ENCODE measurements at places on chromosomes 12 and 14.

DNA sequence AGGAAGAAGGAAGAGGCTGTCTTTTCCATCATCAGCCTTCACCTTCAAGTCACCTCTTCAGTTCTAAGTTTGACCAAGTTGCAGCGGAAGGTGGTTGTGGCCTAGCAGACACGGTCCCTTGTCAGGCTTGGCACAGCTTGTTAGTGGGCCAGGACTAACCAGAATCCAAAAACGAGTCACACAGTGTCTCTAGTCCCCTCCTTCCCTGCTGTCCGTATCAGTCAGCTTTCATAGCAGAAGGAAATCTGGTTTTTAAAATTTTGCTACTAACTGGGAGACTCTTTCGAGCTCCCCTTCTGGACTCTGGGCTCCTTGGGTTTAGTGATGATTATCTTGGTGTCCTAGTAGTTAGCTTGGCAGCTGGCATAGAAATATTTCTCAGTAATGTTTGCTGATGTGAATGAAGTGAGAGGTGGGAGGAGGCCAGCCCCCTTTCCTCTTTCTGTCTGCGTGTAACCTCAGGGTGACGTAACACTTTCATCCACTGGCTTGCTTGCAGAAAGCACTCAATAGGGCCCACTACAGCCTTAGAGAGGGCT is 3.8 kb downstream of the ETV6 start:
- no peak for DNase-seq

GRCh38 chr14:90483571-90483974 is 86.7 kb downstream of the CALM1 start:
- DNase-seq, result no peak

DNA sequence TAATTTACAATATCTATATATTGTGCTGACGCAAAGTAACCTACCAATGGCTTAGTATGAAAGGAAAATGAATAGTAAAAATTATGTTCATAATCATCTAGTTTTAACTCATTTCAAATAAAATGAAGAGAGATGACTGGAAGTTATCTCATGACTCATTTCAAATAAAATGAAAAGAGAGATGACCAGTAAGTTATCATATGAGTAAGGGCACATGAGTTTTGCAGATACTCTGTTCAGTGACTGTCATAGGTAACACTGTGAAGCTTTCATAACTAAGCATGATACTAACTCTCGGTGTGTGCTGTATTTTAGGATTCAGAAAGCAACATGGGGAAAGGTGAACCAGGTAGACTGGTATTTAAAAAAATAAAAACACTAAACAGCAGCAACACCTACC is 364.5 kb upstream of the DIO2 start:
- DNase-seq, result no peak

GRCh38 chr12:66808606-66809005 is 129.7 kb upstream of the GRIP1 start:
- no peak for DNase-seq

GRCh38 chr12:30974746-30975500 is 48.4 kb downstream of the TSPAN11 start:
- DNase-seq, result no peak

- DNase-seq, result no peak
These were observed 29.3 kb downstream of the PPM1A start for GRCh38 chr14:60278350-60278749.

DNA sequence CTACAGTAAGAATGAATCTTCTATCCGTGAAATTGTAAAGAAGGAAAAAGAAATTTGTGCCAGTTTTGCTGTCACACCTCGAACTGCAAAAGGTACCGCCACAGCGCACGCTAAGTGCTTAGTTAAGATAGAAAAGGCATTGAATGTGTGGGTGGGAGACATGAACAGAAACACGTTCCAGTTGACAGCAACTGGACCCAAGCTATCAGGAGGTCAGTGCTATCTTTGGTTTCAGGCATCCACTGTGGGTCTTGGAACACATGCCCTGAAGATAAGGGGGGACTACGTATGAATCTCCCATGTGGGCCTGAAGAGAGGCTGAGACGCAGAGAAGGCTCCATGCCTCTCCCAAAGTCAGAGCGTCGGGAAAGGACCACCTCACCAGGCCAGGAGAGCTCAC is 9.8 kb downstream of the IFFO1 start:
- DNase-seq, result no peak

- no peak for DNase-seq
These were observed 111.5 kb upstream of the TMPO start for GRCh38 chr12:98403936-98404335.

DNA sequence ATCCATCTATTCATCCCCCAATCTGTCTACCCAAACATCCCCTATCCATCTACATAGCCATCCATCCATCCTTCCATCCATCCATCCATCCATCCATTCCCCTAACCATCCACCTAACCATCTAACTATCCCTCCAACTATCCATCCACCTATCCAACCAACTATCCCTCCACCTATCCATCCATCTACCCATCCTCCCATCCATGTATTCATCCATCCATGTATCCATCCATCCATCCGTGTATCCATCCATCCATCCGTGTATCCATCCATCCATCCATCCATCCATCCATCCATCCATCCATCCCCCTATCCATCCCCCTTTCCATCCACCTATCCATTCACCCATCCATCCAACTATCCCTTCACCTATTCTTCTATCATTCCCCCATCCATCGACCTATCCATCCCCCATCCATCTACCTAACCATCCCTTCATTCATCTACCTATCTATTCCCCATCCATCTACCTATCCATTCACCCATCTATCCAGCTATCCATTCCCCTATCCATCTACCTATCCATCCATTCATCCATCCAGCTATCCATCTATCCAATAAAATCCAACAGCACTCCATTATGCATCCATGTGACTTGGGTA is 131.7 kb downstream of the VRK1 start:
- DNase-seq, result no peak

GRCh38 chr12:24111086-24111485 is 161.6 kb upstream of the SOX5 start:
- DNase-seq, result no peak

GRCh38 chr14:80323038-80323665 is 111.8 kb upstream of the DIO2 start:
- DNase-seq, result no peak

GRCh38 chr12:96219700-96220206 is 25.6 kb downstream of the ELK3 start:
- DNase-seq, result no peak

DNA sequence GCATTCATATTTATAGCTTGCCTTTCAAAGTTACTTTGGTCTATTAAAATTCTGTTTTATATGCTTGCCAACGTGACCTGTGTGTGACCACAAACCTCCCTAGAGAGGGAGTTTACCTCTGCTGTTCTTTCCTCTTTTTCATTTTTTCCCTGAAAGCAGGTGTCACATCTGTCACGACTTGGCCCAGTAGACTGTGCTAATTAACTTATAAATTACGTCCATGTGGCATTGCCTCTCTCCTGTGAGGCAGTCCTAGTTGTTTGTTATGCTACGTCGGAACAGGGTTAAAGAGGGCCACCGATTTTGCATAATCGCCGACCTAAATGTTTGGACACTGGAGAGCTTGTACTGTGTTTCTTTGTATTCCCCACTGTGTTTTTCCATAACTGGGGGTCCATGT is 343.9 kb upstream of the FLRT2 start:
- no peak for DNase-seq

DNA sequence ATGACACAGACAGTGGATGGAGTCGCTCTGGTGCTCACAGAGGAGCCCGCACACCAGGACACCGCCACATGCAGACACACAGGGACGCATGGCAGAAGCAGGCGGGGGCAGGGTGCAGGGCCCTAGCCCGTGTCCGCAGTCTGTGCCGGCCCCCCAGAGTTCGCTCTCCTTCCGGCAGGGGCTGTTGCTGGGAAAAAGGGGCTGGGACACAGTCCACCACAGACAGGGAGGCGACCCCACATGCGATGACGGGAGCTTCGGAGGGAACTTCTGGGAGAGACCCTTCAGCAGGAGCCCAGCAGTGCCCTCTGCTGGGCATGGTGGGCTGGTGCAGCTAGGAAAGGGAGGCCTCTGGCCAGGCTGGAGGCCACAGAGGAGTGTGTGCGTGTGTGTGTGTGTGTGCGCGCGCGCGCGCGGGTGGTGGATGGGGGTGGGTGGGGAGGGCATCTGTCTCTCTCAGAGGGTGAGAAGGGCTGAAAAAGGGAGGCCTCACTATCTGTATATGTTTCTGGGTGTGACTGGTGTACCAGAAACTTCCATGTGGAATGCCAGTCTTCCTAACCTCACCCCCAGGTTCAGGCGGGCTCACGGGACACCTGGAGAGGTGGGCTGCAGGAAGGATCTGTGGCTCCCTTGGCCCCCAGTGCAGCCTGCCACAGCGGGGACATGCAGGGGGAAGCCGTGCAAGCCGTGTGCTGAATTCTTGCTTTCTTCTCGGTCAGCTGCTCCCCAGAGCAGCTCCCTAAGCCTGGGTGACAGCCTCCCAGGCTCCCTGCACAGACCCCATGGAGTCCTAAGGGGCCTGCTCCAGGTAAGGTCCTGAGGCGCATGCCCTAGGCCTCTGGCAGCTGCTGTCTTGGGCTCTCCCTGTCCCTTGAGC is 60.7 kb downstream of the PLEKHG3 start:
- DNase-seq, result peak; percentile 45

GRCh38 chr14:99509871-99510555 is 28.8 kb downstream of the CCNK start:
- DNase-seq, result no peak

- DNase-seq, result no peak
These were observed 1312.7 kb upstream of the USP15 start for GRCh38 chr12:60947533-60947932.

- DNase-seq, result no peak
These were observed 580 bp downstream of the KRT75 start for GRCh38 chr12:52433501-52434080.

GRCh38 chr12:31440586-31440985 is 114.6 kb upstream of the SINHCAF start:
- DNase-seq, result no peak

- no peak for DNase-seq
These were observed 113.0 kb downstream of the UNC79 start for GRCh38 chr14:93543766-93544165.

- no peak for DNase-seq
These were observed 104.5 kb upstream of the SFSWAP start for GRCh38 chr12:131606218-131606901.

DNA sequence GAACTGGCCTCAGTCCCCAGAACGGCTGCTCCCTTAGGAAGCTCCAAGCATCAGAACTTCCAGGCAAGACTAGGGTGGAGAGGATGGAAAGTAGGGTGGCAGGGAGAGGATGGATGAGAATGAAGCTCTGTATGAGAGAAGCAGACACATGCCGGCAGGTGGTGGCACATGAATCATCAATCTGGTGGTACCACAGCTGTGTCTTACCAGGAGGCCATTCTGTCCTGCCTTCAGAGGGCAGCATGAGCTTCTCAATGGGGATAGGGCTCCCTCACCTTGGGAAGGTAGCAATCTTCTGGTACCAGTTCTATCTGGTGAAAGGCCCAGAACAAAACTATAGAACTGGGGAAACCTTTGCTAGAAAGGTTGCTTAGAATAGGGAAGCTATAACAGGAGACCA is 55.4 kb upstream of the PYGL start:
- DNase-seq, result no peak

DNA sequence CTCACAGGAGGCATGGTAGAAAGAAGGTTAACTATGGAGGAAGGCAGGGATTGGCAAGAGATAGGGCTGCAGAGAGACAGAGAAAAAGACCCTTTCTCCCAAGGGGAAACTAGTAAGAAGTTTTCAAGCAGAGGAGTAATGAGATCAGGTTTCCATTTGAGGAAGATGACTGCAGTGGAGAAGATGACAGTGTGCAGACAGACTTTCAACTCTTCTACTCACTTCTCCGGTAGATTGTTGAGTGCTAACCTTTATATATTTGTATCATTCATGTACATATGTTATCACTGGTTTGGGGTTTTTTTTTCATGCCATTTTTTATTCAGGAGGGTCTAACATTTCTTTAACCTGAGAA is 5.9 kb upstream of the B3GNT4 start:
- no peak for DNase-seq

DNA sequence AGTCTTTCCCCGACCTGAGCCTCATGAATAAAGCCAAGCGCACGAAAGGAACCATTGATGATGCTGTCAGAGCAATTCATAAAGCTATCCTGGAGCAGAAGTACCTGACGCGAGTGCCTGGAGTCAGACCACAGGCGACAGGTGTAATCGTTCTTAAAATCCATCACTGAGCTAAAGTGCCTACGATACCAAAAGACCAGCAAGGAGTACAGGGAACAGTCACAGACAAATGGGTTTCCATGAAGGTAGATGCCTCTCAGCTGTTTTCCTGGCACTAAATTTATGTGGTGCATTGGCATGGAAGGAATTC is 1.4 kb upstream of the PCED1B start:
- DNase-seq, result no peak

- no peak for DNase-seq
These were observed 3.7 kb downstream of the UNC119B start for GRCh38 chr12:120713861-120714482.

DNA sequence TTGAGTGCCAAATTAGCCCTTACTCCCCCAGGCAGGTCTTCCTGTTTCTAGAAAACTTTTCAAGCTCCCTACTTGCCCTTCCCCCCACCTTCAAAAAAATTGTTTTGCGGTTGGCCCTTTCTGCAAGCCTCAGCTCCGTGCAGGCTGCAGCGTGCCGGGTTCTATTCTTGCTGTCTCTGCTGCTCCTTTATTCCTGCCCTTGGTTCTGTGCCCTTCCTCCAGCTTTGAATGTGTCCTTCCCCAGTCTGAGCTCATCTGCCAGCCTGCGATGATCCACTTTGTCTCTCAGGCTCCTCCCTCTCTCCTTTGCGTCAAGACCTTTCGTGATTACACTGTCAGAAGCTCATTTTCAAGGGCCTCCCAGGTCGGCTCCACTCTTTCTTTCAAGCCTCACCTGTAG is 98.6 kb downstream of the IRF2BPL start:
- peak; percentile 18 for DNase-seq

GRCh38 chr12:39070775-39071174 is 165.4 kb upstream of the CPNE8 start:
- no peak for DNase-seq

DNA sequence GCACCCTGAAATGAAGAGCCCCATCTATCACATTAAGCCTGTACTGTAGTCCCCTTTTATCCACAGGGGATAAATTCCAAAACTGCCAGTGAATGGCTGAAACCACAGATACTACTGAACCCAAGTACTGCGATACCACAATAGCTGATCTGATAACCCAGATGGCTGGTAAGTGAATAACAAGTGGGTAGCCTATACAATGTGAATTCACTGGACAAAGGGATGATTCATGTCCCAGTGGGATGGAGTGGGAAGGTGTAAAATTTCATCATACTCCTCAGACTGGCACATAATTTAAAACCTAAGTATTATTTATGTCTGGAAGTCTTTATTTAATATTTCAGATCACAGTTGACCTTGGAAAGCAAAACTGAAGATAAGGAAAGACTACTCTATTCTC is 201.3 kb downstream of the GPHN start:
- no peak for DNase-seq

DNA sequence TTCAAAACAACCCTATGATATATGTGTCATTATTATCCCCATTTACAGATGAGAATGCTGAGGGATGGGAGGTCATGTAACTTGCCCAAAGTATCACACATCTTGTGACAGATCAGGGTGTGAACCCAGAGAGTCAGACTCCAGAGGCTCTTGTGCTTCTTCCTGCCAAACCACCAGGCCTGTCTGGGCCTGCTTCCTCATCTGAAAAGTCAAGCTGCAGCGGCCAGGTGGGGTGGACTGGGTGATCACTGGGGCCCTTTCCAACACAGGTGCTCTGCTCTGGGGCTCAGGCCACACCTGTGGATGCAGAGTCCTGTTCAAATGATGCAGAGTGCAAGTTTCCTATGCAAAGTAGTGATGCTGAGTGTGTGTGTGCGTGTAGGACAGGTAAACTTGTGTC is 26.7 kb downstream of the TSPAN11 start:
- no peak for DNase-seq

GRCh38 chr12:57461917-57462250 is 2.3 kb downstream of the GLI1 start:
- no peak for DNase-seq

- no peak for DNase-seq
These were observed 12.7 kb downstream of the SCYL2 start for GRCh38 chr12:100279607-100280244.
